Stimulated activated CD8-positive, alpha-beta memory T cell treated with anti-CD3 and anti-CD28 coated beads, Interleukin-7, amount 100 ng/mL, for 1 hour (primary cell): ENCODE measurements at places on chromosomes 5 and 9.

DNA sequence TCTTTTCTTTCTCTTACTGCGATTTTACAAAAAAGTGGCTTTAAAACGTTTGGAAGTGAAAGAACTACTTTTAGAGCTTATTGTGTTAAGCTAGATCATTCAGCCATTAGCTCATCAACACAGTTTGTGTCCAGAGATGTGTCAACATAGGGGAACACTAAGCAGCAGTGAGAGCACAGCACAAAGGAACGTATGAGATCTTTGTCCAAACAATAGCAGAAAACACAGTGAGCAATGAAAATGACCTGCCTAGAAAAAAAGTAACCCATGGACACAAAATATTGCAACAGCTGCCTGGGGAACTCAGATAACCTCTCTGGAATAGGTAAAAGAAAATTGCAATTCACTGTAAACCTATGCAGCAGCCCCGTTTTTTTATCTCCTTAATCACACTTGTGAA is 372.5 kb downstream of the ARHGEF28 start:
- DNase-seq, result no peak

DNA sequence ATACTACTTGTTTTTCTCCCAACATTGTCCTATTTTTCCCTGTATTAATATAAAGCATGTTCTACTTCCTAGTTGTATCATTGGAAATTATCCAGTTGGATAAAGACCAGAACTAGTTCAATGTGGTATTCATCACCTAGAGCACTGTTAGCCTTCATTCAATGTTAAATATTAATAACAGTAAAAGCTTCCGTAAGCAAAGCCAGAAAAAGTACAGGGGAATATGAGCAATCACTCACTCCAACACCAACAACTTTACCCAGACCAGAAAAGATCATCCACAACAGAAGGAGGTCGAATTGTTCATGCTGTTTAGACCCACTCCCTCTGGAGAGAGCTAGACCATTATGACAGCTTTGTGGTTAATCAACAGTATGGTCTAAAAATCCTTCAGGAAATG is 728.4 kb downstream of the MAT2B start:
- DNase-seq, result no peak

DNA sequence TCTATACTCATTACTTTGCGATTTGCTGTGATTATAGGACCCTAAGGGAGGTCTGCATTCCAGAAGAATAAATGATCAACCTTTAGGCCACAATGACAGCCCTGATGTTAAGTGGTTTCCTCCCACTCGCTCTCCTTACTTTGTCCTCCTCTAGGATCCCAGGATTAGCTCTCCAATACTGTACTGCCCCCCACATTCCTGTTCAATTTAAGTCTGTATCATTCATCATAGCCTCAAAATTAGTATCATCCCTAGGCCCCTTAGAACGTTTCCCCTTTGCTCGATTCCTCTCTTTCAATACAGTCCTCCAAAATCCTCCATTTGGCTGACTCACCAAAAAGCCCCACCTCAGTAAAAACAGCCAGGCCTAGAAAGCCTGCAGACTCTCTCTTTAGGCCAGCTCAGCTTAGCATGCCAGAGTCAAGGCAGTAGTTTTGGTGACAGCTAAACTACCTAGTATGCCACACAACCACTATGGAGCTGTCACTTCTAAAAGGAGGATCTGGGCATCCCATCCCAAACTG is 24.4 kb downstream of the RNF145 start:
- DNase-seq, result no peak

DNA sequence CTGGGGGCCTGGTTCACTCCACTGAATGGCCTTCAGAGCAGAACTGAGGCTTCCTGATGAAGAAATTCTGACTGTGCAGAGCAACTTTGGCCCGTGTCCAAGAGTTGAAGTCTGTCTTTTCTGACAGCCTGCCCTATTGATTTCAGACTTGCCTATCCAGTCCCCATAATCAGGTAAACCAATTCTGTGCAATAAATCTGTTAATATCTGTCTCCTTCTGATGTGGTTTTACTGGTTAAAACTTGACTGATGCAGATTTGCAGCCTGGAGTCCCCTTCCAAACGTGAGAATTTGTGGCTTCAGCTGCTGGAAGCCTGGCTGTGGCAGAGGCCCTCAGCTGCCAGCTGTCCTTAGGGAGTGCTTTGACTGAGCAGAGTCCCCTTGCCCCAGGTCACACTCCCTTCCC is 283.9 kb upstream of the ANKRD55 start:
- no peak for DNase-seq

GRCh38 chr5:173069671-173070070 is 13.5 kb downstream of the CREBRF start:
- DNase-seq, result no peak

GRCh38 chr9:99162759-99163364 is 57.9 kb downstream of the TGFBR1 start:
- no peak for DNase-seq

GRCh38 chr5:176446884-176447590 is 1.1 kb upstream of the FAF2 start:
- no peak for DNase-seq
